ENCODE measurements at places on chromosomes 3 and 15.

GRCh38 chr3:175150812-175151401 lies 291.8 kb downstream of the NAALADL2 start:
- DNase-seq, result no peak

GRCh38 chr3:114363554-114364202 lies 69.8 kb downstream of the TIGIT start:
- DNase-seq, result no peak

- DNase-seq, result no peak
These were observed 85.5 kb downstream of the FOXP1 start for GRCh38 chr3:71497971-71498444.

- DNase-seq, result no peak
These were observed 792 bp downstream of the SHF start for GRCh38 chr15:45186771-45187577.

DNA sequence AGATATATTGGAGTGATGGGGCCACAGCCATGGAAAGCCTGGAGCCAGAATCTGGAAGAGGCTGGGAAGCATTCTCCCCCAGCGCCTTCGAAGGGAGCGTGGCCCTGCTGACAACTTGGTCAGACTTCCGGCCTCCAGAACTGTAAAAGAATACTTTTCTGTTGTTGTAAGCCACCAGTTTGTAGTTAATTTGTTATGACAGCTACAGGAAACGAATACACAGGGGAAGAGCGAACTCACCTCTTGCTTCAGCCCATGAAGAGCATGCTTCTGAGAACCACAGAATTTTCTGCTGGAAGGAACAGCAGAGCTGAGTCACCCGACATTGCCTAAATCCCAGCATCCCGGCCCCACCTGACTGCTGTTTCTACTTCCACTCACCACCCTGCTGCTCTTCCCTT lies 501.7 kb downstream of the SHQ1 start:
- DNase-seq, result peak; percentile 86

GRCh38 chr3:127387119-127387518 lies 99.3 kb upstream of the PRR20G start:
- no peak for DNase-seq

GRCh38 chr15:91237445-91237844 lies 137.4 kb downstream of the SV2B start:
- DNase-seq, result no peak

- DNase-seq, result no peak
These were observed 77.6 kb downstream of the ST8SIA2 start for GRCh38 chr15:92471288-92471687.

DNA sequence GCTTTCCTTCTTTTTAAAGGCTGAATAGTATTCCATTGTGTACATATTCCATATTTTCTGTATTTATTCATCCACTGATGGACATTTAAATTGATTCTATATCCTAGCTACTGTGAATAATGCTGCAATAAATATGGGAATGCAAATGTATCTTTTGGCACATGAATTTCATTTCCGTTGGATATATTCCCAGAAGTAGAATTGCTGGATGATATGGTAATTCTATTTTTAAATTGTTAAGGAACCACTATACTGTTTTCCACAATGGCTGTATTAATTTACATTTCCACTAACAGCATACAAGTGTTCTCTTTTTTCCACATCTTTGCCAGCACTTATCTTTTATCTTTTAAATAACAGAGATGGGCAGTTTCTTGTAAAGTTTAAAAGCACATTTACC lies 302.7 kb downstream of the CTNNB1 start:
- DNase-seq, result no peak

DNA sequence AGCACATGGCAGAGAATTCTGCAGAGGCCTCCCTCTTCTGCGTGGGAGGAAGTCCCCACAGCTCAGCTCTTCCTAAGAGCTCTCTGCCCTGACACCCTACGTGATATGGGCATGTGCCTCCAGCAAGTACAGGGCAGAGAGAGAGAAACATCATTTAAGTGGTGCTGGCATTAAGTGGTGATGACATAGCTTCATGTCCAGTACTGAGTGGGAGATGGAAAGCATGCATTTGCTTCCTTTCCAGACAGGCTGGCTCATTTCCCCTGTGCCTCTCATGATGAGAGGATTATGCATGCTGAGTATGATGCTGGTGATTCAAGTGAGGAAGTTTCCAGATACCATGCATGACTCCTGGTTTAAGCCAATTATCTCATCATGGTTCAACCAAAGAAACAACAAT lies 26.9 kb downstream of the BFSP2 start:
- no peak for DNase-seq

GRCh38 chr3:13671482-13672233 lies 122.7 kb downstream of the FBLN2 start:
- no peak for DNase-seq

DNA sequence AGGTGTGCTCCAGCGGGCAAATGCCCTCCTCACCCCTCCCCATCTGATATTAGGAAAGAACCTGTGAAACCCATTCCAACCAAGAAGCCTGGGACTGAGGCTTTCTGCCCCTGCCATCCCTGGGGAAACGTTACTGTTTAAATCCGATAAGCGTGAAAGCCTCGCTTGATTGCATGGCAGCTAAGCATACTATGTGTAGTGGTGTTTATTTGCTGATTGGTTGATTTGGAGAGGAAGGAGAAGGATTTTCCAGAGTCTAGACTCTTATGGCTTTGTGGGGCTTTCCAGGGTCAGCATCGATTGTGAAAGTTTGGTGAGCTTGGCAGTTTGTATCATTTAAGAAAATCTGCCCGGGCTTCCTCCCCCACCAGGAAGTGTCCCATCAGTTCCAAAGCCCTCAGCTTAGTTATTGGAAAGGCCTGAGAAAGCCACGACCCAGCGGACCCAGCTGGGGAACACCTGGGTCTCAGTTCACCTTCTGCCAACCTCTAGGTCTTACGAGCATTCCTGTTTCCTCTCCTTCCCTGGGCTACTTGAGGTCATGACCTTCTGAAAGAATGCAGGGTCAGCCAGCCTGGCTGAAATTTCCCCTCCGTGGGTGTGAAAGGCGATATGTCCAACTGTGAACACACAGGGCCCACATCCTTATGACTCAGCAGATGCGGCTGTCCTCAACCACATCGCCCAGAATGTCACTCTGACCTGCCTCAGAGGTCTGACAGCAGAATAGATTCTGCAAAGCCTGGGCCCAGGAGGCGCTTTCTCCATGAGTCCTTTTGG lies 62.8 kb upstream of the HERC1 start:
- peak; percentile 78 for DNase-seq

DNA sequence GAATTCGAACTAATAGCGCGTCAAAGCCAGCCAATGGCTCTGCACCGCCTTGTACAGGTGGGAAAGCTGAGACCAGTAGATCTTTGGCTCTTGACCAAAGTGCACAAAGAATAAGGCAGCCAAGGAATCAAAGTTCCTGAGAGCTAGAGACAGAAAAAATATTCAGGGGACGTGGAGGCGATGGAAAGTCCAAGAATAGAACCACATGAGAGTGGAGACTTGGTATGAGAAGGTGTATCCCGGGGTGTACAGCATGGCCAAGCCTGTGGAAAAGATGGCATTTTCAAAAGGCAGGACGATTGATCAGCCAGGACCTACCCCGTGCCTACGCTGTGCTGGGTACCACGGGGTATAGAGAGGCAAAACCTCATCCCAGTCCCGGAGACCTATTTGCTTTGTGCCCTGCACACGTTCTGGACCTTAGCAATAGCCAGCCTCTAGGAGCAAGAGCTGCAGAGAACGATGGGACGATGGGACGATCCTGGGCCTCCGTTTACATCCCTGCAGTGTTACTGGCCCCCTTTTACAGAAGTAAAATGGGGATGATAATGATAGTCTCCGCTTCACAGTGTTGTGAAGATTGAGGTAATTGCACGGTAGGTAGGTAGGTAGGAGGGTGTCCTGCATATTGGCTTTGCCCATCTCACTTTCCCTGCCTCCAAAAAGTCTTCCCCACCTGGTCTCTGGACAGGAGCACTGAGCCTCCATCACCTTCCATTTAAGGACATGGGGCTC lies 583 bp upstream of the RBSN start:
- DNase-seq, result no peak

DNA sequence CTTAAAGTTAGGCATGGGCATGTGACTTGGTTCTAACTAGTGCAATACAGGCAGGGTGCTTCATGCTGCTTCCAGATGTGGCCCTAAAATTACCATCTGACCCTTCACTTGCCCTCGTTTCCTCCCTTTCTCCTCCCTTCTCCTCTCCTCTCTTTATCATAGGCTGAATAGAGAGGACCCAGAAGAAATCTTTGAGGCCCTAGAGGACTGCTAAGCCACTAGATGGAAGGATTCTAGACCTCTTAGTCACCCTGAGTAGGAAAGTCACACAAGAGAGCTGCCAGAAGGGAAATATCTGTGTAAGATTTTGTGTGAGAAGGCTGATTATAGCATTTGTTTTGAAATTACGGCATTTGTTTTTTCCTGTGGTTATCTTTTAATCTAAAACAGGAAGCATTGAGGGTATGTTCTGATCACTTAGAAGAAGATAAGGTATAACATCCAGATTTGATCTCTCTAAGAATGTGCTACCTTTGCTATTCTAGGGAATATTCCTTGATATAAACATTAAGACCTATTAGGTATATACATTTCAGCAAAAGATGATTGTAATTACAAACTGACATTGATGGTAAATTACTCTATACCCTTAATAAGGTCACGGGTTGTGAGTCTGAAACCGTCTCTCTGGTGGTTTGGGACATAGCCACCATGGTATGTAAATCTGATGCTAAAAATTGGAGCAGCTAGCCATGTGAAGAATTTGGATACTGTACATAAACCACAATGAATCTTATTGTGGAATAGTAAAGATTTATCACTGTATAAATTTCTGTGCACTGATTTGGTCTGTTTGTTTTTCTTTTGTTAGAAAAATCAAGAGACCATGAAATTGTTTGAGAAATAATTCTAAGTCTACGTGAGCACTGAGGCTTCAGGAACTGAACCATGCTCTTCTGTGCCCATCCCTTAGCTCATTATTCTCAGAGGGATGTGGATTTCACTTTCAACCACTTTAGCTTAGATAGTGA lies 84.1 kb downstream of the TP63 start:
- DNase-seq, result no peak

DNA sequence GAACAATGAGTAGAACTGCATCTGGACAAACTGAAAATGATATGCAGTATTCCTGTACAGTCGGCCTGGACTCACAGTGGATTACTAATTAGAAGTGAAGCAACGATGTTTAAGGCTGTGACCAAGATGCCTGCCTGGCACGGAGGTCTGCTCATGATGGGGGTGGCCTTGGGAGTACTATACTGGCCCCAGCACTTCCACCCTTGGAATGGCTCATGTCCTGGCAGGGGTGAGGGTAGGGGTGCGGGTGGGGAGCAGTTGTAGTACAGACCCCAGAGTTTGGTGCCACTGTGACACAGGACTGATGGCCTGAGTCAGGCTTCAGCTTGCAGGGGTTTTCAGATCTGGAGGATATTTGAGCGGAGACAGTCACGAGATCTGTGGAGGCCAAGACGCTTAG lies 55.1 kb upstream of the ICE2 start:
- no peak for DNase-seq

- DNase-seq, result no peak
These were observed 61.0 kb downstream of the PGPEP1L start for GRCh38 chr15:98946301-98947255.

DNA sequence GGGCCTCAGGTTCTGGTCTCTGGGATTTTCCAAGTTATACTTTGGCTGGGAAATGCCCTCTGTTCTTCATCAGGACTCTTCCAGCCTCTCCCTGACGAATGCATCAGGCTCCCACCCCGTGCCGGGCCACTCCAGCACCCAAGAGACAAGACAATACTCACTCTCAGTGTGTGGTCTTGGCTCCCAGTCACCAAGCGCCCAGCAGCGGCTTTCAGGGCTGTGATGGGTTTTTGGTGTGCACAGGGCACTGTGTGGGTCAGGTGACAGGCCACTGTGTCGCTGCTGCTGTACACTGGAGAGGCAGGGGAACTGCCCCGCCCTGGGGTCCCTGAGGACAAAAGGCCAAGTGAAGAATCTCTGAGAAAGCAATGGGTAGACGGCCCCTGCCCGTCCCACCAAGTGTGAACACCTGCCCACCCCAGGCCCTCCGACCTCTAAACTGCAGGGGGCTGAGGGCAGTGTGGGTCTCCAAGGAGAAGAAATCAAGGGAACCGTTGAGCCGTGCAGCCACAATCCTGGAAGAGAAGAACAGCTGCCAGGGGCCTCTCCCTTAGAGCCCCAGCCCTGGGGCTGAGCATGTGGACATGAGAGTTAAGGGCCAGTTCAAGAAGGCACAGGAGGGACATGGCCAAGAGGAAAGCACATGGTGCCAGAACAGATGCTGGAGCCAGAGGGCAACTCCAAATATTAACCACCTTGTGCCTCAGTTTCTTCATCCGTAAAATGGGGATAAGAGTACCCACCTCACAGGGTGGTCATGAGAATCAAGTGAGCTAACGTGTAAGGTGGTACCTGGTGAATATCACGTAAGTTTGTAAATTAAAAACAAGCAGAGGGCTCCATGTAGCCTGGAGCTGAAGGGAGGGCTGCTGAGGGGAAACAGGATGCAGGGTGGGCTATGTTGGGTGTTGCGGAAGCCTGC lies 34.1 kb downstream of the PTPN23 start:
- no peak for DNase-seq

DNA sequence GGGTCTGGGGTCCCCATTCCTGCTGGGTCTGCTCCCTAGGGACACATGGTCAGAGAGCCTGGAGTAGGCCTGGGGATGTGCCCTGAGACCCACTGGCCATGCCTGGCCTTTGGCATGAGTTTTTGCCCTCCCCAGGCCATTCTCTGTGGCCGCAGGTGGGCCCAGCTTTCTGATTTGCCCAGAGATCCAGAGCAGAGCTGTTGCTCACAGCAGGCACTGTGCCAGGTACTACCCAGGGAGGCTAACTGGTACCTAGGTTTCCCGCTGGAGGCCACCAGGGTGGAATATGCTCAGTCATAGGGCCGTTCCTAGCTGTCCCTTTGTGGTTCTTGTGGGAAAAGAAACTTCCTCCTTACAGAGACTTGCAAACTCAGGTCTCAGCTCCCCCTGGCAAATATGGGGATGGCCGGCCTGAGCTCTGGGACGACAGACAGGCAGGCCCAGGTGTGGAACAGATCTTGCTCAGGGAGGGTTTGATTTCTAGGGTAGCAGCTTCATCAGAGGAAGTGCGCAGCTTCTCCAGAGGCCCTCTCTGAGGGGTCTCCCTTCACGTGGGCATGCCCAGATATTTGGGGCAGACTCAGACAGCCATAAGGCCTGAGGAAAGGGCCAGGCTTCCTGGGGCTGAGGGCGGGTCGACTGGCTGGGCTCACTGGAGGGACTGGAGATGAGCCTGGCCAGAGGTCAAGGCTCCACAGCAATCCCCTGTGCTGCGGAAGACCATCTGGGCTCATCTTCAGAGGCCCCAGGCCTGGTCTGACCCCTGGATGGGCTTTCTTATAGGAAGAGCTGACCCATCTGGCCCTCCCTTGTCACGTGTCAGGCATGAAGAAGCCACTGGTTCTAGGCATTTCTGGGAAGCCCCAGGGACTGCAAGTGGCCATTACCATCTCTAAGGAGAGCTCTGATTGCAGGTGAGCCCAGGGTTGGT lies 28.0 kb downstream of the ACAA1 start:
- DNase-seq, result peak; percentile 97

Measured in AML-193 (cell line).